CD8-positive, alpha-beta T cell (primary cell): ENCODE measurements at places on chromosomes 3 and 15.

GRCh38 chr3:39639344-39640236 lies 169.8 kb upstream of the MYRIP start:
- DNase-seq: no peak

DNA sequence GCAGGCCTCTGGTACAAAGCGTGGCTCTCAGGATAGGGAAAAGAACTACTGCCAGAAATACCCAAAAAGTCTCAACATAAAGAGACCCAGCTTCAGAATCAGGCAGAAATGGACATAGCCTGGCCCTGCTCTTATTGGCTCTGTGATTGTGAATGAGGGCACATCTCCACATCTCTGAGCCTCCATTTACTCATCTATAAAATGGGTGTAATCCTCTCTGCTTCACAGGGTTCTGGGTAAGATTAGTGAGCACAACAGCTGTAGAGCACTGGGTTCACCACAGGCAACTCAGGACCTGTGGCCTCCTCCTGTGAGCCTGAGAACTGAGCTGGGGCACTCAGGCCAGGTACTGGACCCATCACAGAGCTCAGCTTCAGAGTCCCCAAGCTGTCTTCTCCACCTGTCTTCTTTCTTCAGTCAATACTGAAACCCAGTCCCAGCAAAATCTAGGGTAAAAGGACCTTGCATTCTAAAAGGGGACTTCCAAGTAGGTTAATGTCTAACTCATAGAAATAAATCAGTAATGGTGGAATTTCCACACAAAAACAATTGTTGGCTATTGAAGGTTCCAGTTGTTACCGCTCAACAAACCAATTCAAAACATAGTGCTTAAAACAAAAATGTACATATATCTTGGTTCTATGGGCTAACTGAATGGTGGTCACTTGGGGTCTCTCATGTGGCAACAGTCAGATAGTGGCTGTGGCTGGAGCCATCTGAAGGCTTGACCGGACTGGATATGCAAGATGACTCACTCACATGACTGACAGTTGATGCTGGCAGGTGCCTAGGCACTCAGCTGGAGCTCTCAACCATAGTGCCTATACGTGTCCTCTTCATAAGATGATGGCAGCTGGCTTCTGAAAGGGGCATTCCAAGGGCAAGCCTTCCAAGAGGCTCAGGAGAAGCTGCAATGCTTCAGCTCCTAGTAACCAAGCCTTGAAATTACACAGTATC lies 47.3 kb downstream of the TRIM42 start:
- DNase-seq: no peak

GRCh38 chr3:47533996-47534454 lies 20.5 kb upstream of the ELP6 start:
- DNase-seq: no peak

- no peak for DNase-seq
These were observed 1.1 kb upstream of the NLGN1 start for GRCh38 chr3:173396191-173397041.

GRCh38 chr3:43041517-43041916 lies 62.4 kb downstream of the GASK1A start:
- no peak for DNase-seq

GRCh38 chr3:28103861-28104260 lies 137.6 kb upstream of the CMC1 start:
- DNase-seq: no peak

GRCh38 chr15:27826411-27826810 lies 272.7 kb downstream of the OCA2 start:
- DNase-seq: no peak

- no peak for DNase-seq
These were observed 160.7 kb upstream of the TSC22D2 start for GRCh38 chr3:150247441-150247840.

GRCh38 chr15:47414207-47414606 lies 303.1 kb upstream of the SEMA6D start:
- DNase-seq: no peak

GRCh38 chr3:53412953-53413352 lies 65.6 kb upstream of the DCP1A start:
- no peak for DNase-seq

DNA sequence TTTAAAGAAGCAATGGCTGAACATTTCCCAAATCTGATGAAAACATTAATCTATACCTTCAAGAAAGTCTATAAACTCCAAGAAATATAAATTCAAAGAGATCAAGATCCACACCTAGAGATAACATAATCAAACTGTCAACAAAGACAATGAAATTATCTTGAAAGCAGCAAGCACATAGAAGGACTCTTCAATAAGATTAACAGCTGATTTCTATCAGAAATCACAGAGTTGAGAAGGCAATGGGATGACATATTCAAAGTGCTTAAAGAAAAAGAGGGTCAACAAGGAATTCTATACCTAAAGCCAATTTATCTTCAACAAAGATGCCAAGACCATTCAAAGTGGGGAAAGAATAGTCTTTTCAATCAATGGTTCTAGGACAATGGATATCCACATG lies 41.1 kb upstream of the LAMP3 start:
- no peak for DNase-seq

- no peak for DNase-seq
These were observed 25.5 kb upstream of the ATP8B4 start for GRCh38 chr15:50144341-50145120.
